Gastroesophageal sphincter (tissue), 4 donors: ENCODE measurements at places on chromosomes 16 and 17.

DNA sequence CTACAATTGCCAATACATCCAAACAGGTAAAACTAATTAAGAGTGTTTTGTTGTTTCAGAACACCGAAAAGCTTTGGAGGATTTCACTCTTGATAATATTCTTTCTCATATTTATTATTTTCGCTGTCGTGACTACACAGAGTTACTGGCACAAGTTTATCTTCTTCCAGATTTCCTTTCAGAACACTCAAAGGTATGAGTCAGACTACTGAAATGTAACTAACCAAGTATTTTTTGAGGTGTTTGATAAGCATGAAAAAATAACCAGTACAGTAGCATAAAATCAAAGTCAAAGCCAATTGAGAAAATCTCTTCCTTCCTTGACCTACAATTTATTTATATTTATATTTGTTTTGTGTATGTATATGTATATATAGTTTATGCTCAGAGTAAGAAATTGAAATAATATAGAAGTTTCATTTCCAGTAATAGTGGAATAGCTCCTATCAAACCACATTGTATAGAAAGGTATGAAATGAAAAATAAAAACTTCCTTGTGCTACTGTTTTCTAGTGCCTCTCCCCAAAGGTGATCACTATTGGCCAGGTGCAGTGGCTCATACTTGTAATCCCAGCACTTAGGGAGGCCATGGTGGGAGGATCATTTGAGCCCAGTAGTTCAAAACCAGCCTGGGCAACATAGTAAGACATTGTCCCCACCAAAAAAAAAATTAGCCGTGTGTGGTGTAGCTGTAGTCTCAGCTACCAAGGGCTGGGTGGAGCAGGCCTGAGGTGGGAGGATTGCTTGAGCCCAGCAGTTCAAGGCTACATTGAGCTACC, 10.9 kb downstream of the RAD51C start:
- no peak for ATAC-seq

GRCh38 chr17:18280766-18281371, 20.4 kb downstream of the MIEF2 start:
- ATAC-seq = no peak

GRCh38 chr16:51167170-51167895, 16.3 kb upstream of the SALL1 start:
- ATAC-seq = no peak

DNA sequence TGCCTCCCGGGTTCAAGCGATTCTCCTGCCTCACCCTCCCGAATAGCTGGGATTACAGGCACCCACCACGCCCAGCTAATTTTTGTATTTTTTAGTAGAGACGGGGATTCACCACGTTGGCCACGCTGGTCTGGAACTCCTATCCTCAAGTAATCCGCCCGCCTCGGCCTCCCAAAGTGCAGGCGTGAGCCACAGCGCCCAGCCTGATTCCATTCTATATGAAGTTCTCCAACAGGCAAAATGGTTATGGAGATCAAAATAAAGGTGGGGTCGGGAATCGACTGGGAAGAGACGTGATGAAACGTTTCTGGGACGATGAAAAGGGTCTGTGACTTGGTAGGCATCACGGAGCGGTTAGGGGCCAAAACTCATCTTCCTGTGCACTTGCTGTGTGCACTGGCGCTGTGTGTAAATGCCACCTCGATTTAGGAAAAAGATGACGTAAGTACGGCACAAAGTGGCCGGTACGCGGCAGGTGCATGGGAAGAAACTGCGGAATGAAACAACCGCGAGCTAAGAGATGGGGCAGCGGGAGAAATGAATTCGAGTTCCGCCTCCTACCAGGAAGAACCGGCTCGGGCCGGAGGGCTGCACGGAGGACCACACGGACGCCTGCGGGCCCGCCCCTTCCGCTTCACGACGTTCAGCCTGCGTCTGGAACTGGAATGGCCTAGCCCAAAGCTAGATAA, 1.6 kb downstream of the TP53 start:
- ATAC-seq = peak; percentile 81

GRCh38 chr16:66081775-66082366, 284.6 kb upstream of the CDH5 start:
- no peak for ATAC-seq

DNA sequence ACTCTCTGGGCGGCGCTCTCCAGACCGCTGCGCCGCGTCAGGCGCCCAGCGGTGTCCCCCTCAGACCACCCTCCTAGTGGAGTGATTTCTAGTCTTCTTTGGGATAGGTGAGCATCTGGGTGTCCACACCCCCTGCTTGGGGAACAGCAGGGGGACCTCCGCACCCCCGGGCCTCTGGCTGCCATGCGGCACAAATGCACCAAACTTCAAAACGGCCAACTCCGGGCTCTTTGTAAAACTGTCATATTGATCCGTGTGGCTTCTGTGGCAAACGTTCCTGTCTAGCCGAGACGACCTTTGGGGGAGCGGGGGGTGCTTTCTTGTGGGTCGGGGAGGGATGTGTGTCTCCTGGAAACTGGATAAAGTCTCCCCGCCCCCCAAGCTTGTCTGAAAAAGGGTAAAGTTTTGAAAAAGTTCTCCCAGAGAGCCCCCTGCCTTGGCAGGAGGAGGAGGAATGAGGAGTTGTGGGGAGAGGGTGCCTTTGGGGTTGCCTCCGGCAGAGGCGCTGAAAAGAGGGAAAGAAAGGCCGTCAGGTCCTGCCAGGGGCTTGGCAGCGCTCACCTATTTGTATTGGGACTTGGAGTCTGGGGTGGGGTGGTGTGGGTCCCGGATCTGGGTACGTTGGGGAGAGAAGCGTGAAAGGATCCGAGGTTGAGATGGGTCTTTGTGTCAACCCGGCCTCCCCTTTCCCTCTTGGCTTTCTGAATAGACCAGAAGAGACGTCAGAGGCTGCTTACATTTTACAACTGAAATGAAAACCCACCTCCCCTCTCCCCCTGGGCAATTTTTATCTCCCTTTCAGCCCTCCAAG, 2.2 kb upstream of the CHD3 start:
- ATAC-seq = no peak

- ATAC-seq = no peak
These were observed 775 bp upstream of the PAGR1 start for GRCh38 chr16:29815032-29815721.

DNA sequence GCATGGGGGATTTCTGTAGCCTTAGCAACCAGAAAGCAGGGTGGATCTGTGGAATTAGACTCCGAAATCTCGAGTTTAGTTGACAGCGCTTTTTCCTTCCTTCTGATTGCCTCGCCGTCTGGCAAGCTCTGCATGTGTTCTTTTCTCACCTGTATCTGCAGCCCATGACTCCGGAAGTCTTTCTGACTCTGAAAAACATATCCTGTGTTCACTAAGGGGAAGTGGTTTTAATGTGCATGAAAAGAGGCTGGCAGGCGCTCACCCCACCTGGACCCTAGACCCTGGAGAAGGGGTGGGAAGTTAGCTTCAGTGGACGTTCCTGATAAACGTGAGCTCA, 158.5 kb downstream of the RPTOR start:
- no peak for ATAC-seq

- ATAC-seq = no peak
These were observed 116.0 kb upstream of the SOX9 start for GRCh38 chr17:72004611-72005331.

- no peak for ATAC-seq
These were observed 127.9 kb downstream of the MSI2 start for GRCh38 chr17:57384219-57384618.

- no peak for ATAC-seq
These were observed 13.8 kb upstream of the AATK start for GRCh38 chr17:81179861-81180260.

DNA sequence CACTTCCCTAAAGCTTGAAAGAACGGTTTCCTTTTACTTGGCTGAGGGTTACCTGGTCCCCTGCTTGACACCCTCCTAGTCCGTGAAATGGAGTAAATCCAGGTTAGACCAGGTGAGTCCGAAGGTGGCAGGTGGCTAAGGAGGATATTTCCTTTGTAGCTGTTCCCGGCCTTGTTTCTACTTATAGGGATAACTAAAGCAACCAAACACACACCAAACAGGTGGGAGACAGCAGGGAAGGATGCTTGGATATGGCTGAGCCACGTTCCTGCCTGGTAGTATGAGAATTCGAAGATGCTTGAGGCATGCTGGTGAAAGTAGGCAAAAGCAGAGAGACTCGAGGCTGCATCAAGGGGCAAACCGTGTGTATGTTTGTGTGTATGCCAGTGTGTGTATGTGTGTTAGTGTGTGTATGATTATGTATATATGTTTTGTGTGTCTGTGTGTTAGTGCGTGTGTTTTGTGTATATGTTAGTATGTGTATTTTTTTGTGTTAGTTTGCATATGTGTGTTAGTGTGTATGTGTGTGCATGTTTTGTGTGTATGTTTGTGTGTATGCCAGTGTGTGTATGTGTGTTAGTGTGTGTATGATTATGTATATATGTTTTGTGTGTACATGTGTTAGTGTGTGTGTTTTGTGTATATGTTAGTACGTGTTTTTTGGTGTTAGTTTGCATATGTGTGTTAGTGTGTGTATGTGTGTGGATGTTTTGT, 28.9 kb downstream of the RBFOX1 start:
- ATAC-seq = no peak

- ATAC-seq = no peak
These were observed 285.2 kb upstream of the N4BP1 start for GRCh38 chr16:48895142-48895541.

DNA sequence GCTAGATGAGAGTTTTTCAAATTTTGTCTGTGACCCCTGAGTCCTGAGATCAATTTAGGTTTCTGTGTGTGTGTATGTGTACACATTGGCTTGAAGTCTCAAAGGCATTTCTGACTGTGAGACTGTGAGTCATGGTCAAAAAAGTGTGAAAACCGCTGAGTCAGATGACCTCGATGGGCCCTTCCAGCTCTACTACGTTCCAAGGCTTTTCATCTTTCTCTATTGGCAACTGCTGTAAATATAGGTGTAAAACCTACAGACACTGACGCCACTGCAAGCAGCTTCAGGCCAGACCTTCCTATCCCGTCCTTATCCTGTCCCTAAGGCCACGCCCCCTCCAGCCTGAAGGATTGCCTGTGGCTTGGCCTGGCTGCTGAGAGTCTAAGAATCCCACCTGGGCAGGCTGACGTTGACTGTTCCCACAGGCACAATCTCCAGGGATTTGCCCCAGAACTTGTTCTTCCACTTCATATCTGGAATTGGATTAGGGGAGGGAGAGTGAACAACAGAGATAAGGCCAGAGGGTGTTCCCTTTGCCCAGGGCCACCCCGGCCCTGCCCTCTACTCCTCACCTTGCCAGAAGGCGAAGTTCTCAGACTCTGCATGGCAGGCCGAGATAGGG, 11.3 kb downstream of the OSBPL7 start:
- ATAC-seq = peak; percentile 14

- no peak for ATAC-seq
These were observed 37.2 kb downstream of the SLC38A8 start for GRCh38 chr16:84005391-84005790.

DNA sequence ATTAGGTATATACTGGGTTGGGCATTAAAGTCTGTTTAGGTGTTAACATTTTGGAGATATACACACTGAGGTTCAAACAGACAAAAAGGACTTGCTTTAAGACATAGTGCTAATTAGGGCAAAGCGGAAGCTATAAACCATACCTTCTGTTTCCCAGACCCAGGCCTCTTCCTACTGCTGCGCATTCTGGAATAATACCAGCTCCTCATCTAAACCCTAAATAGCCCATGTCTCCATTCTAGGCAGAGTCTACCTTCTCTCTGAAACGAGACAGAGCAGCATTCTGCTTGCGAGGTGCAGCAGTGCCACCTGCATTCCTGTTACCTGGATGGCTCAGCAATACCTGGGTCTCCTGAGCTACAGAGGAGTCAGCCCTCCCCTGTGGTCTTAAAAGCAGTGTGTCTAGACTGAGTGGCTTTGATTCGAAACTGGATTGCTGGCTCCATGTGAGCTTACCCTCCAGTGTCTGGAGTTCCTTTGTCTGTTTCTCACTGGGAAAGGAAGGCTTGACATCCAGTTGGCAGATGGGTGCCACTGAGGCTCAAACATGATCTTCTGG, 6.4 kb downstream of the YPEL2 start:
- no peak for ATAC-seq

DNA sequence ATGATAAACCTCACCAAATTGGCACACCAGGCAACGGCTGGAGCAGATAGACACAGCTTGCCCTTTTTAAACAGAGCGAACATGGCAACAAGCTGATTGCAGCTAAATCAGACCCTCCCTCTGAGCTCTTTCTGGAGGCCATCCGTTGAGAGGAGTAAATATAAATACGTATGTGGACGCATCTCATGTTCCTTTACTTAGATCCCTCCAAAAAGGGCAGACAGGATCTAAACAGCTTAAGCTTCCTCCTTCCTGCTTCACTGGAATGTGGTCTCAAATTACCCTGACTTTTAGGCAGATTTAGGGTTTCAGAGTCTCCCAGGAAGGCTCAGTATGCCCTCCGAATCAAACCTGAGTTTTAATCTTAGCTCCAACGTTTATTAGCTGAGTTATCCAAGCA, 204.7 kb upstream of the GOT2 start:
- ATAC-seq = no peak

GRCh38 chr17:50564916-50565315, 4.4 kb downstream of the CACNA1G start:
- ATAC-seq = peak; percentile 74

DNA sequence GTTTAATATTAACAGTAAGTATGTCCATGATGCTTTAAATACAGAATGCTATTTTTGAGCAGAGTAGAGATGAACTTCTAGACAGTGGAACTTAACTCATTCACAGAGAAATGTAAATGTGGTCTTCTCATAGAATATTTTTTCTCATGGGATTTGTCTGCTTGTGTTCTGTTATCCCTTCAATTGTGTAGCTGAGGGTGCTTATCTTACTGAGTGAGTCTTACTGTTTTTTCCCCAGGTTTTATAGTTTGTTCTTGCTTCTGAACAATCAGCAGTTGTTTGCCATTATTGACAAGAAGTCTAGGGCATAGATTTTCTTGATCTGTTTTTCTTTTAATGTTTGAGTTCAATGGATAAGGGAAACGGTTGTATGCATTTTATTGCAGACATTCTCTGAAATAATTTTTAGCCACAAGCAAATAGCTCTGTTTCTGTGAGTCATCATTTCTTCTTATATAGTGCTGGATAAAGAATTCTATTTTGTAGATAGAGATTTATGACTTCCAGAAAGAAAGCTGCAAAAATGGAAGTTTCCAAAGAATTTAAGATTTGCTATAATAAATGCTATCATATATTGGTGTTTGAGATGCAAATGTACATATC, 60.5 kb downstream of the NF1 start:
- no peak for ATAC-seq

DNA sequence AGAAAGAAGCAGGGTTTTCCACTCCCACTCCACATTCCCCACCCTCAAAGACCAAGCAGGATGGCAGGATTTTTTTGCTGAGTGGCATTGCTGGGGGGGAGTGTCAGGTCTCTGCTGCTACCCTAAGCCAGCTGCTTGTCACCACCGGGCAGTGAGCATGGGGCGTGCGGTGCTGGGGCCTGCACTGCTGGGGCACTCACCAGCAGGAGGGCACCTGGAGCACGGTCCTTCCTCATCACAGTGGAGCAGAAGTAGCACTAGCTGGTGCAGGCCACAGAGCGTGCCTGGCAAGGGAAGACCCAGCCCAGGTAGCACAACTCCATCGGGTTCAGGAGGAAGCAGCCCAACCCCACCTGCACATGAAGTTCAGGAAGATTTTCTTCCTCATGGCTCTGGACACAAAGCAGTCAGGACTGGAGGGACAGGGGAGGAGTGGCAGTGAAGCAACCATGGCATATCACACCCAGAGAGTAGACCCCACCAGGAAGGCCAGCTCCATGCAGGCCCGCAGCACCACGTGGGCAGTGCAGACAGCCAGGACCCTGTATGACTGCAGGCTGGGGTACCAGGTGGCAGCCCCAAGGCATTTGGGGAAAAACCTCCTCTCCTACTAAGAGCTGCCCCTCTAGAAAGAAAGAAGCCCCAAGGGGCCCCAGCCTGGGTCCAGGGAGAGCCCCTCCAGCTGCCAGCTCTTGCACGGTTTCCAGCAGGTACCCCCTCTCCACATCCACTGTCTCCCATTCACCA, 16.7 kb upstream of the MYO18A start:
- ATAC-seq = no peak
